SHP77 treated with DMSO at 0.1 percent for 48 hours (cell line): ENCODE measurements at places on chromosomes 5 and 9.

- DNase-seq, result no peak
Measured at GRCh38 chr5:160023908-160024630, 15.1 kb downstream of the TTC1 start.

DNA sequence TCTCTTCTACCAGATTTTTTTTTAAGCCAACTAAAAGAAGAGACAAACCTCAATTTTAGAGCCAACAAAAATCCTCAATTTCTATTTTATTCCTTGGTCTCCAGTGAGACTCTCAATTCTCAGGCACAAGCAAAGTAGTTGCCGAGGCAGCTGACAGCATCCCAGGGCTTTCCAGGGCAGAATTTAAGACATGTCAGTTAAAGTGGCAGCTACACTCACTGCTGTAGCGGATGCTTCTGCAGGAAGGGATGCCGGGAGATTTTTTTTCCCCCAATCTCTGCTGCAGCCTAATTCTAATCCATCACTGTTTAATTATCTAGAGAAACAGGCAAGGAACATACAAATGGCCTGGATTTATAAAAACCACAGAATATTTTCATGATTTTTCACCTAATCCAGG, 57.0 kb downstream of the TTC39B start:
- DNase-seq, result no peak

- DNase-seq, result no peak
Measured at GRCh38 chr5:173974688-173975239, 14.2 kb upstream of the C5orf47 start.

DNA sequence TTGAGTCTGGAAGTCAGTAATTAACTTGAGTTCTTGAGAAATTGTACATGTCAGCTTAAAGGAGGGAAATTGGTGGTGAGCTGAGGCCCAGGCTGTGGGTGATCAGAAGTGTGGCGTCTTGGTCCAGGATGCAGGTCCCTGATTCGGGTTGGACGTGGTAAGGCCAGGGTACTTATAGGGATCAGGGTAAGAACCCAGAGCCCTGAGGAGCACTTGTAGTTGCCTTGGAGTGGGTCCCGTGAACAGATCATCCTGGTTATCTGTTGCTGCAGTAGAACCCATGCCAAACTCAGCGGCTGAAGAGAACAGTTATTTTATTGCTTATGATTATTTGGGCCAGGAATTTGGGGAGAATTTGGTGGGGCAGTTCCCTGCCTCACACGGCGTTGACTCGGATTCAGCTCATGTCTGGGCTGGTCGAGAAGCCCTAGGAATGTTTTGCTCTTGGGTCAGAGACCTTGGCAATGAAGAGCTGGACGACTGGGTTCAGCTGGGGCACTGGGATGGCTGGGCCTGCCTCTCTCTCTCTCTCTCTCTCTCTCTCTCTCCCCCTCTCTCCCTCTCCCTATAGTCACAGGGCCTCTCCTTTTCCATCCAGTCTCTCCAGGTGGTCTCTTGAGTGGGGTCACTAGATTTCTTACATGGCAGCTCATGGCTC, 73.1 kb downstream of the PDZD2 start:
- no peak for DNase-seq

GRCh38 chr5:16628376-16628775, 11.6 kb upstream of the RETREG1 start:
- no peak for DNase-seq

DNA sequence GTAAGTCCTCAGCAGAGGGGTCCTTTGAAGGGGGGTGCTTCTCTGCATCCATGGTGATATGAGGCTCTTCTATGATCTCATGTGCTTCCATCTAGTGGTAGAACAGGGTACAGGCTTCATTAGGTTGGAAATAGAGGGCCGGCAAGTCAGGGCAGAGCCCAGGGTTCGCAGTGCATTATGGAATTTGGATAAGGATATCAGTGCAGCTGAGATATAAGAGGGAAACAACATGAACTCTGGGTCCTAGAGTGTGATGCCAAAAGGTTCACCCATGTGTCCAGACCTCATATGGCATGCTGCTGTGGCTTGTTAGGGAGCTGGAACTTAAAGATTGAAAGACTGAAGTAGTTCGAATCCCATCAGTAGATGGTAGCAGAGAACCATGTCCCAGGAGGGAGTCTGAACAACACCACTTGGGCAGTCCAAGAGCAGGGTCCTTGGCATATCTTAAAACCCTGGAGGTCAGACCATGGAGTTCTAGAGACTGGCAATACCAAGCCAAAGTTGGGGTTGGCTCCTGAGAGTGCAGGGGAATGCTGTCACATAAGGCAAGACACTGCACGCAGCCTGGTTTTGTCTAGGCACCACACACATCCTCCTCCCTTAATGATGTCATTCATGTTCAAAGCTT, 2.3 kb downstream of the FAM221B start:
- DNase-seq, result no peak

- no peak for DNase-seq
Measured at GRCh38 chr5:142795251-142795650, 25.1 kb downstream of the ARHGAP26 start.

DNA sequence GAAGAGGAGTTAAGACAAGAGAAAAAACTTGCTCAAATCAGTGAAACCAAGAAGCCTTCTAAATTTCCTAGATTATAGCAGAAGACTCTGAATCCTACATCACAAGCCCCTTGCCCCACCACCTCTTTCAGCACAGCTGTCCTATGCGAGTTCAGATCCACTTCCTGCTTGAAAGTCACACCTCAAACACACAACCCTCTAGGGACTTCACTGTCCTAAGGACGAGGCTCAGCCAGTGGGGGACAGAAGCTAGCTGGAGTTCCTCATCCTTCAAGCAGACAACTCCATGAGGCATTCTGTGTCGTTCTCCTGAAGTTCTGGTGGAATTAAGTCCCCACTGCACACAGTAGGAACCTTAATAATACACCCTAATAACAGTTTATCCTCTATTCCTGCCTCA, 44.3 kb downstream of the NRG2 start:
- no peak for DNase-seq

- no peak for DNase-seq
Measured at GRCh38 chr9:69004836-69005235, 9.1 kb downstream of the PRKACG start.

- DNase-seq, result no peak
Measured at GRCh38 chr9:2286825-2287455, 271.8 kb downstream of the SMARCA2 start.

DNA sequence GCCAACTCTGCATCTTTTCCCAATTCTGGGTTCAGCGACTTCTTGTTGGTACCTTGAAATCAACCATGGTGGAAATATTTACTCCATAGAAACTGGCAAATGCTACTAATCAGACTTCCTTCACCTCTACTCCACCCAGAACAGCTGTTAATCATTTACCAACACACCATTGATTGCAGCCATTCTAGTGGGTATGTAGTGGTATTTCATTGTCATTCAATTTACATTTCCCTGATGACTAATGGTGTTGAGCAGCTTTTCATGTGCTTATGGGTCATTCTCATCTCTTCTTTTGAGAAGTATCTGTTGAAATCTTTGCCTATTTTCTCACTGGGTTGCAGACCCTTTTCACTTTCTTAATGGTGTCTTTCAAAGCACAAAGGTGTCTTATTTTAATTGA, 122.4 kb upstream of the MSX2 start:
- DNase-seq, result no peak

- DNase-seq, result peak; percentile 68
Measured at GRCh38 chr9:132214027-132214622, 52.3 kb downstream of the NTNG2 start.

- no peak for DNase-seq
Measured at GRCh38 chr5:112560371-112560770, 141.3 kb upstream of the EPB41L4A start.

- no peak for DNase-seq
Measured at GRCh38 chr5:153489611-153490010, 859 bp upstream of the GRIA1 start.
